Mucosa of descending colon (tissue), 3 donors: ENCODE measurements at places on chromosomes 12 and 14.

DNA sequence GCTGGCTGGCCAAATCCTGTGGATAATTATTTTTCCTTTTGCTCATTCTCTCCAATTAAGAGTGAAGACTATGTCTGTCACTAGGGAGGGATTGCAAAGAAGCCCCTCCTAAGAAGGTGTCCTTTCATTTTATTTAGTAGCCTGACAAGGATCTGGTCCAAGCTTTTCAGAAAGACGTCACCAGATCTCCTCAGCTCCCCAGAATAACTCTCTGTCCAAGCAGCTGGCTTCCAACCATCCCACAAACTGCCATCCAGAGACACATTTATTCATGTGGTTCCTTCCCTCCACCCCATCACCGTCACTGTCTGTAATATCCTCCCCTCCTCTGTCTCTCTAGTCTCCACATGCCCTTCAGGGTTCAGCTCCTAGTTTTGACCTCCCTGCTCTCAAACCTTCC is 69.9 kb downstream of the PPM1H start:
- no peak for DNase-seq

DNA sequence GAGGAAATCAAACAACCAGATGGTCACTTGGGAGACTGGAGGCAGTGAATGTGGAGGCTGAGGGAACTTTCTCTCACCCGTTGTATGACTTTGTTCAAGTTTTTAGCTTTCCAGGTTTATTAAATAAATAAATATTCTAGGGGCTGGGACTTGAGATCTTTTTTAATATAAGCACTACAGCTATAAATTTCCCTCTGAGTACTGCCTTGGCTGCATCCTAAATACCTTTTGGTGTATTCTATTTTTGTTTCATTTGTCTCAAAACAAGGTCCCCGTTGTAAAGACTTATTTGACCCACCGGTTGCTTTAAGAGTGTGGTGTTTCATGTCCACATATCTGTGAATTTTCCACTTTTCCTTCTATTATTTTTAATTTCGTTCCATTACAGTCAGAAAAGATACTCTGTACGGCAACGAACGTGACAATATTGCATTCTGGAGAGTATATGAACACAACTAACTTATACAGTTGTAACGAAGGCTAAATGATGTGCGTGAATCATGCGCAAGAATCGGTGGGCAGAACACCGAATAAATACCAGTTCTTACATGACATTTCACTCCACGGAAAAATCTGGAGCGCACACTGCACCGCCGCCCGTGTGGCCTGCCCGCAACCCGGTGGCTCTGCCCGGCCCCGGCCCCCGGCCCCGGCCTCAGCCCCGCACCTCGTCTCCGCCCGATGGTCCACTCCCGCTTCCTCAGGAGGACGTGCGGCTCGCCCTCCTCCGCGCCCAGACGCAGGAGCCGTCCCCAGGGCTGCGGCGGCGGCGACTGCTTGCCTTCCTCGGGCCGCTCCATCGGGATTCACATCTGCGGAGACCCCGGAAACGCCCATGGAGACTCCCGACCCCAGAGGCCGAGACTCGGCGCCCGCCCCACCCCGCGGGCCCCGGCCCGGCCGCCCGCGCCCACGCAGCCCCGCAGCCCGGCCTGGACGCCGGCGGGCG is 602 bp downstream of the CHFR start:
- DNase-seq = peak; percentile 21

DNA sequence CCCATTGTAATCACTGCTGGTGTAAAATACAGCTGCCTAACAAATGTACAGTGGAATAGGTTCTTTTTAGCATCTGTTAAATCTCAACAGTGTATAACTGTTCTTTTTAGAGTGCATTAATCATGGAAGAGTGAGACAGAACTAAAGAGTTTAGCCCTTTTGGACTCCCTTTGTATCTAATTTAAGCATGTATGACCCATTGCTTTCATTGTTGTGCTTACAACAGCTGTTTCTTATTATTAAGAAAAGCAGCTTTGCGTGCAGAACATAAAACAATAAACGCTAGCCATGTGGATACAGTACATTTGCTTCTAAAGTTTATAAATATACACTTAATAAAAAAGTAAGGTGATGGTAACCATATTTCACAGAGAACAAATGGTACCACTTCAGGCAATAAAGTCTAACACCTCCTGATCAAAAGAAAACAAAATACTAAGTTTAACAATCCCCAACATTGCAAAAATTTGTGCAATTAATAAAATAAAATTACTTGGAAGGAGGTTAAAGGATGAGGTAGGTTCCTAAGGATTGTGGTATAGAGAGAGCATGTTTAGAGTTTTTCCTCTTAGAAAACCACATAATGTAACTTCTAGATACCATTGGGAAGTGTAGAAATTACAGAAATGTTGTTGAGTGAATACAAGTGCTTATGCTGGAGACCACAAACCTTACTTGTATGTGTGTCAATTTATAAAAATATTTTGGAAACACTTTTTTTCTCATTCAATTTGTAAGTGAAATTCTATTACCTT is 448.7 kb downstream of the SLC6A15 start:
- no peak for DNase-seq

DNA sequence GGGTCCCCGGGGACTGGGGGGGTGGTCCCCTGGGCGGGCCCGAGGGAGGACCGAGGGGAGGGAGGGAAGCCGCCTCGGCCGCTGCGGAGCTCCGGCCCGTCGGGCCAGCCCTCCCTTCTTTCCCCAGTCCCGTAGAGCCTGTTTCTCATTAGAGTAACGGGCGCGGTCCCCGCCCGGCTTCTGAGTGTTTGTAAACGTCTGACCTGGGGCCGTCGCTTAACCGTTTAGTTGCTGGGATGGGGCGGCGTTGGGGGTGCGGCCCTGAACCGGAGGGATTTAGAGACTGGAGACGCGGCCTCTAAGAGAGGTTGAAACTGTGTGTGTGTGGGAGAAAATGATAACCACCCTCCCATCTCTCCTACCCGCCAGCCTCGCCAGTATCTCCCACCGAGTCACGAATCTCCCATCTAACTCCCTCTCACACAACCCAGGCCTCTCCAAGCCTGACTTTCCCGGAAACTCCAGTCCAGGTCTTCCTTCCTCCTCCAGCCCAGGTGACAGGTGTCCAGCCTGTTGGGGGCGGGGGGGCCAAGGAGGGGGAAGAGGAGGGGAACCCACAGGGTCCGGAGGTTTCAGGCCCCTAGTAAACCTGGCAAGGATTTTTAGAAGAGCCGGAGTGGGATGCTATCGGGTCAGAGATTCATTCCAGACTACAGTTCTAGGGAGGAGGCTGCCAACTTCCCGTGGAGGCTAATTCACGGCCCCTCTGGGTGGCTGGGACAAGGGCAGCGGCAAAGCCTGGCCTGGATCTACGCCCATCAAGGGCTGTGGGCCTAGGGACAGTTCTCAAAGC is 1.1 kb upstream of the NFATC4 start:
- DNase-seq = peak; percentile 95

DNA sequence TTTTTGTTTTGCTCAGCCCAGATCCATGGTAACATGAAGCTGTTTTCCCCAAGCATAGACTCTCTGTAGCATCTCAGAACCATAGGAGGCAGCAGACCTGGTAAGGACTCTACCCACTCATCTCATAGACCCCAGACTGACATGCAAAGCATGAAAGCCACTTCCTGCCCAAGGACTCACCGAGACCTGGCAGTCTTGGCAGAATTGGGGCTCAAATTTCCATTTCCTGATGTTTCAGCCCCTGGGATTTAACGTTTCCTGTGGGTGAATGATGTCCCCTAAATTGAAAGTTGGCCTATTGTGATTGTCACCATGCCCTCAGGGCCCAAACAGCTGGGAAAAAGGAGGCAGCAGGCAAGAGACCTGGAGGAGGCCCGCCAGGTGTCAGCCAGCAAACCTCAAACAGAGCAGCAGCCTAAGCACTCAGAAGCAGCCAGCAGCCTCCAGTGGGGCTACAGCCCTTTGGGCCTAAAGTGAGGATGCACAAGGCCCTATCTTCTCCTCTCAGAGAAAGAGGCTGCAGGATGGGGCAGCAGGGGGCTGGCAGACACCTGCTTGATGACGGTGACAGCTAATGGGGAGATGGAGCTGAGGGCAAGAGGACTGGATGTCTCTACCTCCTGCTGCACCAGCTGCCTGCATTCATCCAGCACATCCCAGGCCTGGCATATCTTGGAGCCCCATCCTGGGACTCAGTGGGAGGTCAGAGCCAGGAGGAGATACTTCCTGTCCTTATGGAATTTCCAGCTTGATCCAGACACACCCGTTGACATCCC is 8.5 kb downstream of the KRT85 start:
- DNase-seq = no peak

GRCh38 chr12:9971181-9971580 is at the start of gene CLEC12A:
Gene CLEC12A, plus strand, starts transcription at chr12:9971409. Its CDS starts 188 bp downstream, at chr12:9971597.
- no peak for DNase-seq

DNA sequence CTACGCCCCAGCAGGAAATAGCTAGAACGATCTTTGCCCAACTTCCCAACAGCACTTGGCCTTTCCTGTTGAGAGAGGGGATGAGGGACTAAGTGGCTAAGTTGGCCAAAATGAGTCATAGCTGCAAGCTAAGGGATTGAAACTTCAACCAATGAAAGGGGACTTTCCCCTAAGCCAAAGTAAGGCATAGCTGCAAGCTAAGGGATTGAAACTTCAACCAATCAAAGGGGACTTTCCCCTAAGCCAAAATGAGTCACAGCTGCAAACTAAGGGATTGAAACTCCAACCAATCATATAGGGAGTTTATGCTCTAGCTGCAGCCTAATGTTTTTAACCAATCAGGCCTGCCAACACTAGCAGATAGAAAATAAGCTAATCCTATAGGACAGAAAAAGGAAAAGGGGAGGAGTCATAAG is 100.5 kb upstream of the SSTR1 start:
- DNase-seq = no peak

- no peak for DNase-seq
Observed at GRCh38 chr14:23432946-23433345, 2.5 kb downstream of the MYH7 start.

- DNase-seq = no peak
Observed at GRCh38 chr12:13504736-13505135, 308.2 kb downstream of the EMP1 start.

DNA sequence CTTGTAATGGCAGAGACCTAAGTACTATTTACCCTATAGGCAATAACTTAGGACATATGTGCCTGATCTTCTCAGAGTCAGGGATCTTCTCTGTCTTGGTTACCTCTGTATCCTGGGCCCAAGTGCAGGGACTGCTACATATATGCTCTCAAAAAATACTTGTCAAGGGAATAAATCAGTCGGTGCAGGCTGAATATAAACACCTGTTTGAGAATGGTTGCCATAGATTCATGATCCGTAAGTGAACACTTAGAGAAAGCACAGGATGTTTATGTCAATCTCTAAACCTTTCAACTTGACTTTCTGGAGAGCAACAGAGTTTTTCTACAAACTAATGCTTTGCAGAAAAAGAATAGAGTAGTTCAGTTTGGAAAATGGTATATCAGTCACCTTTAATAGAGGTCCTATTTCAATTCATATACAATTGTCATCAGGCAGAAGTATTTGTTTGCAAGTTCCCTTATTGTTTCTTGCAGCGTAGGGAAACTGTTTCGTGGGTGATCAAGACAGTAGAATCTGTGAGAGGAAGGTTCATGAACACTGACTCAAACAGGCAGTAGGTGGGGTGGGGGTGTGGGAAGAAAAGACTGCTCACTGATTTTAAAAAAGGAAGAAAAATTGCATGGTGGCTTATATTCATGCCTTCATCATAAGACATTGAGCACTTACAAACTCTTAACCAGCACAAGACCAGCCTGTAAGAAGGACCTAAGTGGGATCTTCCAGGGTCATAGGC is 6.0 kb upstream of the UBE2N start:
- DNase-seq = no peak

GRCh38 chr12:20474016-20474415 is 105.7 kb downstream of the PDE3A start:
- no peak for DNase-seq

GRCh38 chr14:68981539-68981976 is 2.5 kb upstream of the ACTN1 start:
- no peak for DNase-seq

- no peak for DNase-seq
Observed at GRCh38 chr14:55915456-55915855, 202.8 kb upstream of the PELI2 start.

GRCh38 chr12:53219292-53219955 is 12.4 kb upstream of the ITGB7 start:
- peak; percentile 58 for DNase-seq

- DNase-seq = peak; percentile 47
Observed at GRCh38 chr12:24902511-24903328, 46.2 kb downstream of the BCAT1 start.

DNA sequence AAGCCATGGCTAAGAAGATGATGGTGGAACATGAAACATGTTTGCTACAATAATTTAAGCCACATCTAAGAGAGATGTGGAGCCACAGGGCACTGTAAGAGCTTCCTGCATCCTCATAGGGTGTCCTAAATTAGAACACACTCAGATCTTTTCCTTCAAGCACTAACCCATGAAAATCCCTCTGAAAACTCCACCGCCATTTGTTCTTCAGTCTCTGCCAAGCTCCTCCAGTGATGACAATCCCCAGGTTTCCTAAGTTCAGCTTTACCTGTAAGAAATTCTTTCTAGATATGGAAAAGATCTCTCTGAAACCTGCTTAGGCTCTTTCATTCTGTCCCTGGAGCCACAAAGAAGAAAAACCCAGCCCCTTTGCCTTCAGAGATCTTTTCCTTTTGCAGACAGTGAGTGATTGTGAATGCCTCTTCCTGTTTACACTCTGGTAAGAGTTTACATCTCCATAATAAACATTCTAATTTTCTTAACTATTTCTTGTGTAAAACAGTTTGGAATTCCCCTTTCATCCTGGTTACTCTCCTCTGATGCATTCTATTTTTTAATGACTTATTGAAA is 907.2 kb downstream of the VRK1 start:
- DNase-seq = no peak

GRCh38 chr14:34340025-34340625 is 121.9 kb downstream of the SPTSSA start:
- DNase-seq = no peak

DNA sequence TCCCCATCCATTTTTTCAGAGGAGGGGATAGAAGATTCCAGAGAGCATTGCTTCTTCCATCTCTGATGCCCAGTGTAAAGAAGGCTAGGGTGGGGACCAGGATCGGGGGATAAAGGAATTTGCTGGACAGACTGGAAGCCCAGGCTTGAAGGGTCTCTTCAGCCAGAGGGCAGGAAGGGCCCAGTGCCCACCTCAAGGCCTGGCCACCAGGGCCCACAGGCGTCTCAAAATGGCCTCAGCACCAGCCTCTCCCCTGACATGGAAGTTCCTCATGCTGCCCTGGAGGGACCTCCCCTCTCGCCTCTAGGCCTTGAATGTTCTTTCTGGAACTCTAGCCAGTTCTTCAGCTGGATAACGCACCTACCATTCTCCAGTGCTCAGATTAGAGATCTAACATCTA is 2.8 kb downstream of the RPS6KL1 start:
- no peak for DNase-seq

DNA sequence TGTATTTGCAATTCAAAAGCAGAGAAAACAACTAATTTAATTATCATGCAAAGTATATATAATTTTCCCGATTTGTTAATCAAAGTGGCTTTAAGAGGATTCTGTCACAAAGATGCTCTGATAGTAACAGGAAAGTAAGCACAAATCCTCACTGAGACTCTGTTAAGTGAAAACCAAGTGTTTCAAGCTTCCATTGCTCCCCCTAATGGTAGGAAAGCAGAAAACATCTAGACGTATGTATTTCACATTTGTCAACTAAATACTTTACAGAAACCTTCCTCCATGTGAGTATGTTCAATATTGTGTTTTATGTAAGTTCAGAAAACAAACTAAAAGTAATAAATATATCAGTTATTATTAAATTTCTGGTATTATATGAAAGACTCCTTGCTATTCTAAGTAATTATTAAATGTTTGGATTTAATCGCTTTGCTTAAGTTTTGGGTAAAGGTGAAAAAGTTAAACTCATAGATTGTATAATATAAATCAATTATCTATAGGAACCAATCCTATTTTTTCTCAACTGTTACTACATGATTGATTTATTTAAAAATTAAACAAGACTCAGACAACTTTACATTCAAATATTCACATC is 1.5 kb upstream of the NTS start:
- DNase-seq = no peak
